ENCODE measurements at places on chromosomes 2 and 18.

DNA sequence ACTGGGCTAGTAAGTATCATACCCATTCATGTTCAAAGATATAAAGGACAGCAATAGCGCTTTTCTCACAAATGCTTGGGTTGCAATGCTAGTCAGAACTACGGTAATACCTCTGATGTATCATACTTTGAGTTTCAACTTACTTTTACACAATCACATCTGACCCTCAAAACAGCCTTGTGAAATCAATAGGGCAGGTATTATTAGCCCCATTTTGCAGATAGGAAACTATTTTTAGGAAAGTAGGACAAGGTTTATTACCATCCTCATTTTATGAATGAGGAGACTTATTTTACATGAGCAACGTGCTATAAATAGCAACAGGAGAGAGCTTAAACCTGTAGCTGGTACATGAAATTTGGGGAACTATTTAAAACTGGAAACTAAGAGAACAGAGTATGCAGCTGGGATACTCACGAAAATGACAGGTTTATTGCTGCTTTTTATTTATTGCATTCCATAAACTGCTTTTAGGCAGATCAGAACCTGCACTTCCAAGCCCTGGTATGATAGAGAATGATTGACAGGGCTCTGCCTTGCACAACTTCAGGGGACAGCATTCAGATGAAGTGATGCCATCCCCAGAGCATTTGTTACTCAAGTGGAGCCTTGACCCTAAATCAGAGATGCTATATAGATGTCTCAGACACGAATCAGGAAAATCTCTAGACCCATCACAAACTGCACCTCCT is 42.4 kb upstream of the PPM1B start:
- DNase-seq: no peak

GRCh38 chr18:74063023-74063422 is 84.6 kb downstream of the FBXO15 start:
- DNase-seq: no peak

- DNase-seq: no peak
Measured at GRCh38 chr2:58788402-58788801, 547.3 kb upstream of the FANCL start.

DNA sequence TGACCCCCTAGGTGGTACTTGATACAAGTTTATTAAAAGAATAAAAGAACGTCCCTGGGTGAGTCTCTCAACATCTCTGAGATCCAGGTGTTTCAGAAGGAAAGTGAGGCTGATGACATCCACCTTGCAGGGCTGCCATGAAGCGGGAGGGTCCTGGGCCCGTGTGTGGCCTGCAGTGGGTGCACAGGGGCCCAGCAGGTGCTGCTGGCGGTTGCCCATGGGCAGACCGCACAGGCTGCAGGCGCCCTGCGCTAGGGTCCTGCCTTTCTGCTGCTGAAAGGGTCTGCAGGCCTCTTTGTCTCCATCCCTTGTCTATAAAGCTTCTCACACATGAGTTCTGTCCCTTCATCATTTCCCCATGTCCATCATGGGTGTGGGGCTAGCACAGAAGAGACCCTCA is 247.0 kb downstream of the TFCP2L1 start:
- no peak for DNase-seq

DNA sequence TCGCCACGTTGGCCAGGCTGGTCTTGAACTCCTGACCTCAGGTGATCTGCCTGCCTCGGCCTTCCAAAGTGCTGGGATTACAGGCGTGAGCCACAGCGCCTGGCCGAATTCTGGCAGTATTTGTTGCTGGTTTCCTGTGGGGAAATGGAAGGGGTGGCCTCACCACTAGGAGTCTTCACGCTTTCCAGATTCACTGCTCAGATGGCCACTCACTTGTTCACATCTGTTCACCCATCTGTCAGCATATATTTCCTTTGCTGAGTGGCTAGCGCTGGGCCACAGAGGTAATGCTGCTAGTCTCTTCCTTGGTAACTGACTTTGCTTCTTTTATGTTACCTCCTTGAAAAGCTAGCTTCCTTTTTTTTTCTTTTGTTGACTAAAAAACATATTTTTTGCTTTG is 27.2 kb downstream of the TMEM177 start:
- DNase-seq: no peak

DNA sequence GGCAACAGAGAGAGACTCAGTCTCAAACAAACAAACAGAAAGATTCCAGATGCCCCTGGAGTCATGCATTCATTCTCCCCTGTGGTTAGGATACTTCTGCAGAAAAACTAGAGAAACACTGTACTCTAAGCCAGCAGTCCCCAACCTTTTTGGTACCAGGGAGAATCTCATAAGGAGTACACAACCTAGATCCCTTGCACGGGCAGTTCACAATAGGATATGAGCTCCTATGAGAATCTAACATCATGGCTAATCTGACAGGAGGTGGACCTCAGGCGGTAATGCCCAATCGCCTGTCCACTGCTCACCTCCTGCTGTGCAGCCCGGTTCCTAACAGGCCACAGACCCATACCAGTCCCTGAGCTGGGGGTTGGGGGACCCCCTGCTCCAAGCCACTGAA is 18.3 kb downstream of the PSME4 start:
- DNase-seq: no peak

DNA sequence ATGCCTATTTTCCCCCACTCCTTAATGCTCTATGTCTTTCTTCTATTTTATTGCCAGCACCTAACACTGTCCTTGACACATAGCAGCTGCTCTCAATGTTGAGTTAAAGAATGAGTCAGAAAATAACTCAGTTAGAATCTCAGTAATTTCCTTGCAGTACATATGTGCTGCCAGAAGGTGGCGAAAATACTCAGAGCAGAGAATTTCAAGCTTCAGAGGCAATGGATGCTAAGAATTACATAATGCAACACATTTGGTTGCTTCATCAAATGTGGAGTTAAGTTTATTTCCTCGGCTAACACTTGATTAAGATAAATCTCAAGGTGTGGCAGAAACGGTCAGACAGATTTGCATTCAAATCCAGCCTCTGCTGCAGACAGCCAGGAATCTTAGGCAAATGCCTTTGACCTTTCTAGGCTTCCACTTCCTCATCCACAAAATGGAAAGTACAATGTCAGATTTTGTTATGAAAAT is 105.6 kb downstream of the VSNL1 start:
- DNase-seq: peak; percentile 30

DNA sequence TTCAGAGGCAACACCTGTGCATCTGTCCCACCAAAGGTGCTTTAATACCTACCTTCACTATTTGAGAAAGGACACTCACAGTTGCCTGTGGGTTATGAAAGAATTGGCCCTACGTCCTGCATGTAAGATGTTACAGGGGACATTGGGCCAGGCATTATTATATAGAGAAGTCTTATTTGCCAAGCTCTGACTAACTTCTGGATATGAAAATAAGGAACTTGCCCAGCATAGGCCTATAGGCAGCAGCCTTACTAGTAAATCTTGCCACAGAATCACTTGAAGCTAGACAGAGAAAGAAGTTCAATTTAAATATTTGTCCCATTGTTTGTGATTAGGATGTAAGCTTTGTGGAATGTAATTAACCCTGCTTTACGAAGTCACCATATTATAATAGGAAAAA is 41.7 kb downstream of the NLRC4 start:
- no peak for DNase-seq

DNA sequence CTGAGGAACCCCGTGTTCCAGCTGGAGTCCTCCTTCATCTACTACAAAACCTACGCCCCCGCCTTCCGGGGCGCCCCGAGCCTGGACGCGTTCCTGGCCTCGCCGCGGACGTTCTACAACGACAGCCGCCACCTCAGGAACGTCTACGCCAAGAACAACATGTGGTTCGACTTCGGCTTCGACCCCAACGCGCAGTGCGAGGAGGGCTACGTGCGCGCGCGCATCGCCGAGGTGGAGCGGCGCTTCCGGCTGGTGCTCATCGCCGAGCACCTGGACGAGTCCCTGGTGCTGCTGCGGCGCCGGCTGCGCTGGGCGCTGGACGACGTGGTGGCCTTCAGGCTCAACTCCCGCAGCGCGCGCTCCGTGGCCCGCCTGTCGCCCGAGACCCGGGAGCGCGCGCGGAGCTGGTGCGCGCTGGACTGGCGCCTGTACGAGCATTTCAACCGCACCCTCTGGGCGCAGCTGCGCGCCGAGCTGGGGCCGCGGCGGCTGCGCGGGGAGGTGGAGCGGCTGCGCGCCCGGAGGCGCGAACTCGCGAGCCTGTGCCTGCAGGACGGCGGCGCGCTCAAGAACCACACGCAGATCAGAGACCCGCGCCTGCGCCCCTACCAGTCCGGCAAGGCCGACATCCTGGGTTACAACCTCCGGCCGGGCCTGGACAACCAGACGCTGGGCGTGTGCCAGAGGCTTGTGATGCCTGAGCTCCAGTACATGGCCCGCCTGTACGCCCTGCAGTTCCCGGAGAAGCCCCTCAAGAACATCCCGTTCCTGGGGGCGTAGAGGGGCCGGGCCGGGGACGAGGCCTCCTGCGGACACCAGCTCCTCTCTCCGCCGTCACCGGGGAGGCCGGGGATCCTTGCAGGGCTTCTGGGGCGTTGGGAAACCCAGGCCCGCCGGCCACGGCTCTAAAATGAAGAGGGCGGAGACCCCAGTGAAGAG is 5.3 kb upstream of the NEU4 start:
- peak; percentile 90 for DNase-seq

DNA sequence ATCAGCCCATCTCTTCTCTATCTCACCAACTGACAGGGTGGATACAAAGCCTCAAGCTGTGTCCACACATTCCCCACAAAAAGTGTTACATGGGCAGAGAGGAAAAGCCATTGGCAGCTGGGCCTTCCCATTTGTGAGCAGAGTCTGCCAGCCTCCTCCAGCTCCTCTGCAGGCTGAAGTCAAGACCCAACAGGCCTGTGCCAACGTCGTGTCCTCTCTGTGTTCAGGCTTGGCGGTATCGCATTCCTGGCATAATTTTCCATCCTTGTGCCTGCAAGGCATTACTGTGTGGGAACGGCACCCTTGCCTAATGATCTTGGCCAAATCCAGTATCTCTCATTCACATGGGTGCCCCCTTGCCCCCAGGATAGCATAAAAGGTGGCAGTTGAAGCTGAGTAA is 41.5 kb upstream of the APCDD1 start:
- DNase-seq: no peak

GRCh38 chr2:149180226-149180875 is 141.9 kb downstream of the LYPD6B start:
- no peak for DNase-seq

- no peak for DNase-seq
Measured at GRCh38 chr2:122390406-122390805, 635.0 kb downstream of the TSN start.

DNA sequence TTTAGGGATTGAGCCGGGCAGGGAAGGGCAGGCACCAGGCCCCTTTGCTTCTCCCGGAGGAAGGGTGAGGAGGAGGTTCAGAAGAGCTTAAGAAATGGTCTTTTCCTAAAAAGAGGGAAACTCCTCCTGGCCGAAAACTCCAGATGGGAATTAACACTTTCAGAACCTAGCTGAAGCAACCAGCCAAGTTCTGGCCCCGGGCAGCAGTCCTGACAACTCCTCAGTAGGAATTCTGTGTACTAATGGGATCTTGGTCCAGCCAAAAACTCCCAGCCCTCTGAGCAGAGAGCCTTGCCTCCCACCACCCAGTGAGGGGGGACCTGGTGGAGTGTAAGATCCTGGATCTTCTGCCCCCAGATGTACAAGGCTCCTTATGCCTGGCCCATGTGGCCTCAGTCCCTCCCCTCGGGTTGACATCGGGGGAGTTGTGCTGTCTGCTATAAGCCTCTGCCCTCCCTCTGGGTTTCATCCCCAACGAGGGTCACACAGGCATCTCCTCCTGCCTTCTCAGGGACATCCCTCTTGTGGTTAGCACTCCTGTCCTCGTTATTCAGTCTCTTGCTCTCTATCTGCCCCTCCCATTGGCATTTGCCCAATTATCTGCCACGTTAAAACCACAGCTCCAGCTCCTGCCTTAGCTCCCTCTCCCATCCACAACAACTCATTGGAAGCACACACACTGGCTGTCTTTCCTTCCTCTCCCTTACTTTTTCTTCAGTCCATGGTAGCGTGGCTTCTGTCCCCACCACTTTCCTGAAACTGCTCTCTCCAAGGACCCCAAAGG is 184.6 kb downstream of the CYP26B1 start:
- no peak for DNase-seq

GRCh38 chr2:144501118-144501517 is 18.8 kb downstream of the ZEB2 start:
- no peak for DNase-seq

GRCh38 chr2:43224571-43225092 is 1.8 kb downstream of the ZFP36L2 start:
- no peak for DNase-seq

DNA sequence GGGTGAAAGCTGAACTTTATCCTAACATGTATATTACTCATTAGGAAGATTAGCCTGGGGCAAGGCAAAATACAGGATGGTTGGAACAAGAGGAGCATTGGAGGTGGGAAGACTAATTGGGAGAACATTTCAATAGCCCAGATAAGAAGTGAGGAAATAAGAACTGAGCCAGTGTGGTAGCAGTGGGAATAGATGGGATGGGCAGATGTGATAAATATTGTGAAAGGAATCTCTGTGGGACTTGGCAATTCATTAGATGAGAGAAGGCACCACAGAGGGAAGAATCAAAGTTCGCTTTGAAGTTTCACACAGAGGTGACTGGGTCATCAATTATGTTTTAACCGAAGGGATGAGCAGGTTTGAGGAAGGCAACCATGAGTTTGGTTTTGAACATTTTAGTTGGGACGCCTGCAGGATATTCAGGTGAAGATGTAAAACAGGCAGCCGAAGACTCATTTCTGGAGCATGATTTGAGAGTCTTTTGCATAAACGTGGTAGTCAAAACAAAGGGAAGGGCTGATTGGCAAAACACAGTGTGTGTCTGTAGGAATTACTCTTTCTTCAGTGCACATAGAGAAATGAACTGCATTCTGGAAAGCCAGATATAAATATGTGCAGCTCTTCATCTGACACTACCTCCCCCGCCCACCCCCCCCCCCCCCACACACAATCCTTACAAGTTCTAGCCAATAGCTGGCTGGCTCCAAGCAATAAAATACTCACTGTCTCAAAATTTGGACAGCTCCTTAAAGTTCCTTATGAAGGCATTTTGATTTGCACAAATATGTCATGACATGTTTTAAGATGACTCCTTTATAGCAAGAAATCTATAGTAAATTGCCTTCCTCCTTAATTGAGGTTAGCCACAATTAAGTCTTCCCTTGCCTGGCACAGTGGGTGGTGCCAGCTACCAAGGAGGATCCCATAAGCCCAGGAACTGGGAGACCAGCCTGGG is 1.9 kb upstream of the SLC1A4 start:
- peak; percentile 38 for DNase-seq

- no peak for DNase-seq
Measured at GRCh38 chr2:216643986-216644659, 10.9 kb downstream of the IGFBP2 start.

GRCh38 chr2:54983345-54984220 is 66.7 kb downstream of the RTN4 start:
- no peak for DNase-seq

- DNase-seq: no peak
Measured at GRCh38 chr2:39145906-39146421, 25.1 kb upstream of the SOS1 start.

DNA sequence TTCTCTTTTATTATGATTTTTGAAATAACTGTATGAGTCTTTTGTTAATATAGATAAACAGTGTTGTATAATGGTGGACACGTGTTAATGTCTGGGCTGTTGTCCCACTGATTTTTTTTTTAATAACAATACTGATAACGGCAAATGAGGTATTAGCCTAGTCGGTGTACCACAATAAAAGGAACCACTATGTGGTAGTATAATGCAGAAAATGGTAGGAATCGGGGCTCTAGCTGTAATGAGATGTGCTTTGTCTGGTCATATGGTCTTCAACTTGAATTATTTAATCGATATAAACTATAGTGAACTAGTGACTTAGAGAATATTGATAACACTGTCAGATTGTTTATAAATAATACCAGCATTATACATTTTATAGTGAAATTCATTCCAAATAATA is 517.9 kb upstream of the SPHKAP start:
- no peak for DNase-seq

Data from retina (tissue), 1 donor.